Posterior vena cava (tissue), 2 donors: ENCODE measurements at places on chromosomes 7 and 10.

DNA sequence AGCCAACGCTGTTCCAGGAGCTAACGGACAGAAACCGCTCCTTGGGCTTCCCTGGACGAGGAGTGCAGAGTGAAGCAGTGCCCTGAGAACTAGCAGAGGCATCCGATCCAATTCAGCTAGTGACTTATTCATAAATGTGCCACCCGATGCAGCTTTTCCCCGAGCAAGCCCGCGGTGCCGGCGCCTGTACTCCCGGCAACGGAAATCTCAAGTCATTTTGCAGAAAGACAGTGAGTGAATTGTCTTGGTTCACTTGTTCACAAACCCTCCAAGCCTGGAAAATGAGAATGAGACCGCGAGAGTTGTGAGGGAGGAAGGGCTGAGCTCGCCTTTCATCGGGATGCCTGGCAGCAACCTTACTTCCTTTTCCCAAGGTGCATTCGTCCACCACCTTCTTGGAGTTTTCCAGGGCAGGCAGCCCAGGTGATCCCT, 87.5 kb downstream of the COBL start:
- DNase-seq, result no peak

DNA sequence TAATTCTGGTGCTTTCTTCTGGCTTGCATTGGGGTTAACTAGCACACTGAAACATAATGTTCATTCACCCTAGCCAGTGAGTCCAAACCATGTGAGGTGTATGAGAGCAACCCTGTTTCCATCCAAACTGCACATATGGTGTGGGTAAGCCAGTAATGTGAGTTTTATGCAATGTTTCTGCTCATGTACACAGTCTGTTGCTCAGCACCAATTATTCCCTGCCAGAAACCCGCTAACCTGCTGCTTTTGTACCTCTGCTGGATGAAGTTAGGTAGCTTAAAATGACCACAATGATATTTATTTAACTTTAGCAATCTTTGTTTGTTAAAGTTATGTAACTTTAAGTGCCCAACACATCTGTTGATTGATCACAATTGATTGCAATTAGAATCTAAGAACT, 93.7 kb upstream of the RPA3 start:
- no peak for DNase-seq

DNA sequence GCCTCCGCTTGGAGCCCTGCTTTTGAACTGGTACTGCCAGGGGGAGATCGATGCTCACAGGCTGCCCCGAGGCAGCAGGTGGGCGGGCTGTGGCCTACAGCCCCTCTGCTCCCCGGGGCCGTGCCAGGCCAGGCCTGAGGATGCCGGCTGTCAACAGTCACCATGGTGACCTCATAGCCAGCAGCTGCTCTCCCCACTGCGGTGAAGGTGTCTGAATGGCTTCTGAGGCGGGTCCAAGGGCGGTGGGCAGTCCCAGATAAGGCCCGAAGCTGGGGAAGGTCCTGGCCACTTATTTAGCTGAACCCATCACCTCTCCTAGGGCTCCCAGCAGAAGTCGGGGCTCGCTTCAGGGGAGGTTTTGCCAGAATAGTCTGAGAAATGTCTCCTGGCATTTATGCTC, 179.3 kb downstream of the ARHGAP12 start:
- no peak for DNase-seq

DNA sequence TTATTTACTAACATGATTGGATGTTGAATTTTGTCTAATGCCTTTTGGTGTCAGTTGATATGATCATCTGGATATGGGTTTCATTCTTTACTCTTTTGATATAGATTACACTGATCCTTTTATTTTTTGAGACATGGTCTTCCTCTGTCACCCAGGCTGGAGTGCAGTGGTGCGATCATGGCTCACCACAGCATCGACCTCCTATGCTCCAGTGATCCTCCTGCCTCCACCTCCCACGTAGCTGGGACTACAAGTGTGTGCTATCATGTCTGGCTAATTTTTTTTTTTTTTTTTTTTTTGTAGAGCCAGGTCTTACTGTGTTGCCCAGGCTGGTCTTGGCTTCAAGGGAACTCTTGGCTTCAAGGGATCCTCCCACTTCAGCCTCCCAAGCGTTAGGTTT, 27.1 kb downstream of the BMS1 start:
- no peak for DNase-seq

DNA sequence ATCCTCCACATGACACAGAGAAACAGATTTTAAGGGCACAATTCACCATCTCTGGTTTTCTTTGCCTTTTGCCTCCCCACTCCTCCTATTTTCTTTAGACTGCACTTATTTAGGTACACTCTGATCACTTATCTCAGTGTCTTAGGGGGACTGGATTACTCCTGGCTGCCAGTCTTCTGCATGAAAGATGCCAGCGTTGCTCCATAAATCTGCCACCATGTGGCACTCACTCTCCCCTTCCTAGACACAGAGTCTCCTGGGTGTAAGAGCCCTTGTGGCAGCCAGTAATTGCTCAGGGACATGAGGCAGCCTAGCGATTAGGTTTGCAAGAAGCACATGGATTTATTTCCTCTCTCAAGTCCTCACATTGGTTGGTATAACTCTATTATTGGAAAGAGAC, 34.5 kb upstream of the RBM20 start:
- DNase-seq, result no peak

DNA sequence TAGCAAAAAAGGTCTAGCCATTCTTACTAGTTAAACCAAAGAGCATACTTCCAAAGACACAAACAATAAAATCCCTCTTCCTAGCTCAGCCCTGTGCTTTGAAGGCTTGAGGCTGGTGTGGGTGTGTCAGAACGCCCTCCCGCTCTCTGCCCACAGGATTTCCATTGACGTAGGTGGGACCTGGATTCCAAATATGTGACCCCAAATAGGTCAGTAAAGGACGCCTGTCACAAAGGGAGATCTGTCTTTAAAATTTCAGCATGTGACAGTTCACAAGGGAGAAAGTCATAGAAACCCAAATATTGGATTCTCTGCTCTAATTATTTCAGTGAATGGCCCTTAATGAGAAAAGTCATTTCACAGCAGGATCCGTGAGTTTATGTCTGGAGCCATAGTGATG, 39.9 kb upstream of the LYZL1 start:
- DNase-seq, result no peak
